Stomach (tissue), 19 donors: ENCODE measurements at places on chromosomes 5 and 9. TPM values are rescaled to one million over a fixed set of nuclear protein-coding genes. Genes with fewer than 3 reads are reported as not detected.

SIT1 gene
- total RNA-seq = not detected

TXNDC8 gene
- total RNA-seq = not detected

SLC45A2 gene
- not detected for total RNA-seq

REEP2 gene
- 7.7 TPM for total RNA-seq

TRIM36 gene
- 1.8 TPM for total RNA-seq

MARCHF11 gene
- total RNA-seq = not detected

OR13D1 gene
- total RNA-seq = not detected

INSL4 gene
- total RNA-seq = not detected

PKD2L2 gene
- not detected for total RNA-seq

MRPS27 gene
- 21.0 TPM for total RNA-seq

DNA sequence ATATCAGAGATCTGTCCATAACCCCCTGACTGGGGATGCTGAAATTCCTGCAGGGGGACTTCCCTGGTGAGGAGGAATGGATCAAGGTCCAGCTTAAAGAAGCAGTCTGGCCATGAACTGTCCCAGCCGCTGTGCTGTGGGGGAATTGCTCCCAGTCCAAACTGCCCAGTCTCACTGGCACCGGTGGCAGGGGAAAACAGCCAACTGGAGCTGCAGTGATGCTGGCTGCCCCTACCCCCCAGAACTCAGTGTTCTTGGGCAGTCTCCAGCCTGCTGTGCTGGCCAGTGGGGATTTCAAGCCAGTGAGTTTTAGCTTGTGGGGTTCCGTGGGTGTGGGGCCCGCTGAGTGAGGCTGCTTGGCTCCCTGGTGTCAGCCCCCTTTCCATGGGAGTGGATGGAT, 306.5 kb upstream of the RPS23 start:
- no peak for DNase-seq
- no peaks in the 10 kb centered on the region for H3K36me3 ChIP-seq
- no peaks in the 10 kb centered on the region for H3K4me1 ChIP-seq
- H3K27ac ChIP-seq = no peak overlapping the region
- no peak overlapping the region for H3K4me3 ChIP-seq

GRCh38 chr5:180832638-180833068, 28.4 kb downstream of the ZFP62 start:
- peaks cover 34% of the 10 kb centered on the region for H3K4me1 ChIP-seq
- H3K4me3 ChIP-seq = peak overlapping the region; percentile 79
- H3K27ac ChIP-seq = peak overlapping the region; percentile 99
- H3K36me3 ChIP-seq = peaks cover 5% of the 10 kb centered on the region
- DNase-seq = peak; percentile 41
- H3K27me3 ChIP-seq = no peaks in the 10 kb centered on the region

DNA sequence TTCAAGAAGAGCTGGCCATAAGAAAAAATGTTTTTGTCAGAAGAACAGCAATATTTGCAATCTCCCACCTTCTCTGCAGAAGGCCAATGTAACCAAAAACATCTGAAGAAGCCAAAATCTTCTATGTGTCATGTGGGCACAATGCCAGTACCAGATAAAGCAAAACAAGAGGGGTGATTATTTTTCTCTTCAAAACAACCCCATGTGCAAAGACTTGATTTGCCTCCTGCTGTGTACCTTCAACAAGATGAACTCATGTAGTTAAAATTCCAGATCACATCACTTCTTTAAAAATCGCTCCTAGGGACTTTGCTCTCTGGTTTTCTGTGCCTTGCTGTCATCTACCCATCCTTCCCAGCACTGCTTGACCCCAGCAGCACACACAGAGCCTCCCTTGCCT, 134.0 kb upstream of the MAP3K1 start:
- no peaks in the 10 kb centered on the region for H3K27me3 ChIP-seq
- H3K27ac ChIP-seq = no peak overlapping the region
- no peaks in the 10 kb centered on the region for H3K4me1 ChIP-seq
- DNase-seq = no peak
- H3K4me3 ChIP-seq = no peak overlapping the region

DNA sequence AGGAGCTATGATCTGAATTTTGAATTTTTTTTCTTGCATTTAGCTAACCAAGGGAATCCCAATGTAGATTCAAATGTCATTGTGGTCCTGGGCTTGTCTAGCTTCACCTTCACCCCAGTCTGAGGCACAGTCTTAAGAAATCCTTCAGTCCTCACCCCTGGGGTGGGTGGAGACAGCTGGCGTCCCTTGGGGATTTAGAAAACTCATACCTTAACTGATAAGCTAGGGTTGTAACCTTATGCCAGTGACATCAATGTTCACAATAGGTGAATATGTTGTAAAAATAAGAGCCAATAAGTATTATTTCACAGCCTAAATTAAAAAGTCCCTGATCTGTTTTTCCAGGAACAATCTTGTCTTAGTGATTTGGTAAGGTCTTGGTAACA, 4.6 kb downstream of the ISOC1 start:
- H3K4me1 ChIP-seq = peaks cover 61% of the 10 kb centered on the region
- no peaks in the 10 kb centered on the region for H3K27me3 ChIP-seq
- no peak overlapping the region for H3K4me3 ChIP-seq

GRCh38 chr9:14103115-14103514, 210.8 kb downstream of the NFIB start:
- no peaks in the 10 kb centered on the region for H3K27me3 ChIP-seq
- no peak overlapping the region for H3K27ac ChIP-seq
- H3K4me1 ChIP-seq = peaks cover 8% of the 10 kb centered on the region
- no peaks in the 10 kb centered on the region for H3K36me3 ChIP-seq
- H3K4me3 ChIP-seq = no peak overlapping the region
- no peak for DNase-seq

DNA sequence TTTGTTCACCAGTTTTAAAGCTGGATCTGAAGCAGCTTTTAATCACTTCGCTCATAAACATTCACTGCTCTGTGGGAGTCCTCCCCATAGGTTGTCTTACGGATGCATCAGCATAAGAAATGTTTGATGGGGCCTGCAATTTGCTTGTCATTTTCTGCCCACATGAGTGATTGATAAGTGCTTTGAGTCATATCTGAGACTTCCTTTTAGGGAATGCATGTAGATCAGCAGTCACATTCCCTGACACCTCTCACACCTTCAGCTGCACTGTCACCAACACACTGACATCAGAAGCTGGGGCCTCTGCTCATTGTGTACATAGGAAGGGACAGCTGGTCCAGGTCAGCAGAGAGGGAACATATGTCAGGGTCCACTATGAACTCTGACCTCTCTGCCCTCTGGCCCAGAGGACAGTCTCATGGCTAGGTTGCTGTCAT, 84.1 kb upstream of the SPATA31D4 start:
- H3K4me3 ChIP-seq = no peak overlapping the region
- H3K36me3 ChIP-seq = no peaks in the 10 kb centered on the region
- H3K27me3 ChIP-seq = no peaks in the 10 kb centered on the region

- H3K27ac ChIP-seq = no peak overlapping the region
- H3K4me1 ChIP-seq = no peaks in the 10 kb centered on the region
- peak; percentile 82 for DNase-seq
These were observed 58.7 kb downstream of the NXNL2 start for GRCh38 chr9:88593537-88594185.

- DNase-seq = no peak
- H3K4me1 ChIP-seq = no peaks in the 10 kb centered on the region
- H3K27me3 ChIP-seq = no peaks in the 10 kb centered on the region
- no peak overlapping the region for H3K4me3 ChIP-seq
These were observed 311.1 kb downstream of the CDH18 start for GRCh38 chr5:19676895-19677294.

GRCh38 chr5:52893105-52893504, 96.0 kb upstream of the ITGA2 start:
- peak; percentile 57 for DNase-seq
- H3K36me3 ChIP-seq = peaks cover 4% of the 10 kb centered on the region
- H3K4me1 ChIP-seq = peaks cover 46% of the 10 kb centered on the region
- H3K27me3 ChIP-seq = no peaks in the 10 kb centered on the region
- H3K4me3 ChIP-seq = no peak overlapping the region
- H3K27ac ChIP-seq = peak overlapping the region; percentile 26

GRCh38 chr5:172445866-172446265, 8.5 kb downstream of the SH3PXD2B start:
- DNase-seq = no peak
- peak overlapping the region; percentile 82 for H3K27ac ChIP-seq
- no peaks in the 10 kb centered on the region for H3K36me3 ChIP-seq
- H3K4me1 ChIP-seq = peaks cover 90% of the 10 kb centered on the region
- H3K27me3 ChIP-seq = no peaks in the 10 kb centered on the region

DNA sequence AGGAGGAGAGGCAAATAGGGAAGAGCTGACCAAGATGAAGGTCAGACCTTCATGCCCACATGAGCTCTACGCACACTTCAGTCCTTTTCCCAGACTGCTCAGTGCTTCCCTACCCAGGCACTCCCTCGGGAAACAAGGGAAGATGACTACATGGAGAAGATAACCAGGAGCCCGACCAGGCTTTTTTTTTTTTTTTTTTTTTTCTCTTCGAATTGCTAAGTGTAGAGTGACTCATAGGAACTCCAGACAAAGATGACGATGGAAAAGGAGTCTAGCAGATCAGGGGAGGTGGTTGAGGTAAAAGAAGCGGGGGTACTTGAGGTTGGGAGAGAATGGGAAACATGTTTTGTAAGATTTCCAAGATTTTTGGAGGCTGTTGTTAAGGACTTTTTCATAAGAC, 526.1 kb downstream of the BNC2 start:
- H3K27ac ChIP-seq = peak overlapping the region; percentile 17
- H3K4me1 ChIP-seq = no peaks in the 10 kb centered on the region
- H3K36me3 ChIP-seq = no peaks in the 10 kb centered on the region
- H3K27me3 ChIP-seq = no peaks in the 10 kb centered on the region

GRCh38 chr9:132637801-132638200, 32.0 kb downstream of the DDX31 start:
- H3K4me3 ChIP-seq = no peak overlapping the region
- no peak for DNase-seq
- no peaks in the 10 kb centered on the region for H3K27me3 ChIP-seq
- peaks cover 72% of the 10 kb centered on the region for H3K36me3 ChIP-seq

DNA sequence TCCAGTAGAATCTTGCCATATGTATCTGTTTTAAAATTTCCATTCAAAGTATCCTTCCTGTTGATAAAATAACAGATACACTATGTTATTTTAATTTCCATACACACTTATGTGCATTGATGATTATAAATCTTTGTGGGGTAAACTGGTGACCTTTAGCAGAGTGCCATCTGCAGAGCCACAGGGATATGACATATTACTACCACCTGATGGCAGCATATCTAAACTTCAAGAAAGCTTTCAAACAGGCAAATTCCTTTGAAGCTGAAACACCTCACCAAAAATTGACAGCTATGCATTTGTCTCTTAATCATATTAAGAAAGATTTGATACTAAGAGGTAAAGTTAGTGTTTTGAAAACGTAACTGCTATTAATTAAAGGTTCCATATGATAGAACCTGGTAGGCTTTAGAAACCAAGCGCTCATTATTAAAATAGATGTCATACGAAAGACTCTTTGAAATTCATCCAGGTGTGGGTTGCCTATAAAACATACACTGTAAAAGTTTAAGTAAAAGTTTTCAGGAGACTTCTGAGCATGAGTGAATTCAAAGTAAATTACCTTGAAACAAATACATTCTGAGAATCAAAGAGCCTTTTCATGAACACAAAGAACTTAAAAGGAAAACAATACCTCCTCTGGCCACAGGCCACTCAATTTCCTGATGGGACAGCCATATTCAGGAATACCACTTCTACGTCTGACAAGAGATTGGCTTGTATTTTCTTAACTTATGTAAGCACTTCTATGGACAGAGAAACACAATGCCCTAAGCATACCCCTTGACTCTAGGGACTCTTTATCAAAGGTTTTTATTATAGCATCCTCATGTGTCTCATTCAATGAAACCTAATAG, 93.3 kb downstream of the KIAA0825 start:
- H3K27ac ChIP-seq = no peak overlapping the region
- no peaks in the 10 kb centered on the region for H3K27me3 ChIP-seq
- H3K36me3 ChIP-seq = no peaks in the 10 kb centered on the region

- H3K4me1 ChIP-seq = no peaks in the 10 kb centered on the region
- H3K27ac ChIP-seq = no peak overlapping the region
- H3K36me3 ChIP-seq = no peaks in the 10 kb centered on the region
- DNase-seq = no peak
- H3K4me3 ChIP-seq = no peak overlapping the region
- no peaks in the 10 kb centered on the region for H3K27me3 ChIP-seq
These were observed 109.0 kb upstream of the VCAN start for GRCh38 chr5:83362526-83362925.

GRCh38 chr9:37464426-37465248, 613 bp downstream of the ZBTB5 start:
- peak overlapping the region; percentile 88 for H3K4me3 ChIP-seq
- H3K36me3 ChIP-seq = no peaks in the 10 kb centered on the region
- H3K4me1 ChIP-seq = peaks cover 49% of the 10 kb centered on the region
- H3K27me3 ChIP-seq = no peaks in the 10 kb centered on the region
- H3K27ac ChIP-seq = peak overlapping the region; percentile 97

DNA sequence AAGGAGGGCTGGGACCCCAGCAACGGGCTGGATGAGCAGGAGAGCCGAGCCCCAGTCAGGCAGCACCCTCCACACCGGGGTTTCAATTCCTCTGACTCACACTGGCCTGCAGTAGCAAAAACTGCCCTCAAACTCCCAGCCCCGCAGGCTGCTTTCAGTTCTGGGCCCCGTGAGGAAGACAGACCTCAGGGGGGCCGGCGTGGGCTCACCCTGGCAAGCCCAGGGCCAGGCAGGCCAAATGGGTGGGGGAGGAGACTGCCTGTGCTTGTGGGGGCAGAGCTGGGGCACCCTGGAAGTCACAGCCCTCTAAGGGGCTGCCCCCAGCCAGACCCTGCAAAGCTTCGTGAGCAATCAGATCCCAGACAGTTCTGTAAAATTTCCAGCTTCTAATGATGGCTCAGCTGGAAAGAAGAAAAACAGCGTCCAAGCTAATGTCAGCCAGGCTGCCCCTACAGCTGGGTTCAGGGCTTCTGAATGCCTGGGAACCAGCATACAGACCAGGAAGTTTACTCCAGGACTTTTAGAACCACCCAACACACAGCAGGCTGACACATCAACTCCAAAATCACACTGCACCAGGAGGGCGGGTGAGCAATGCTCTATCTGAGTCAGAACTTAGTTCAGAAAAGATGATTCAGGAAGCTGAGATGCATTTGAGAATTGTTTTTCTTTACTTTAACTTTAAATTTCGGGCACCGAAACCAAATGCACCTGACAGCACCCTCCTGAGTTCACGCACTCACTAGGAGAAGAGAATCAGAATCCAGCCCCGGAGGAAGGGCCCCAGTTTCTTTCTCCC, 34.7 kb downstream of the LPCAT1 start:
- peaks cover 87% of the 10 kb centered on the region for H3K36me3 ChIP-seq
- no peak overlapping the region for H3K4me3 ChIP-seq
- no peak for DNase-seq
- H3K27ac ChIP-seq = no peak overlapping the region

DNA sequence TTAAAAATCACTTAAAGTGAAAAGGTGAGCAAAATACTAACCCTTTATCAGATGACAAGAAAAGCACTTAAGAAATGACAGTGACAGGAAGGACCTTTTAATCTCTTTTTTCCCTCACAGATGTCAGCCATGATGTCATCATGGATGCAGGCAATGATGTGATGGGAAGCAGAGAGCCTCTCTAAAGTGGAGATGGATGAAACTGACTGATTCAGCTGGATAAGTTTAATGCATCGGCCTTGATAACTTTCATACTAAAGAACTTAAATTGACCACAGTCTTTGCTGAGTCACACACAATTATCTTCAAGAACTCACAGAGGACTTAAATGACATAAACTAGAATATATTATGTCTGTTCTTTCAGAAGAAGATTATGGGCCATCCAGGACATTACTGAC, 153.2 kb upstream of the FGF10 start:
- no peak overlapping the region for H3K4me3 ChIP-seq
- no peaks in the 10 kb centered on the region for H3K27me3 ChIP-seq
- H3K36me3 ChIP-seq = no peaks in the 10 kb centered on the region
- H3K4me1 ChIP-seq = no peaks in the 10 kb centered on the region
- no peak for DNase-seq
- H3K27ac ChIP-seq = no peak overlapping the region

- no peak overlapping the region for H3K27ac ChIP-seq
- peaks cover 4% of the 10 kb centered on the region for H3K4me1 ChIP-seq
- no peak overlapping the region for H3K4me3 ChIP-seq
- H3K36me3 ChIP-seq = no peaks in the 10 kb centered on the region
These were observed 296.6 kb upstream of the RASA1 start for GRCh38 chr5:86971034-86971571.
